Vagina (tissue), 2 donors: ENCODE measurements at places on chromosomes 3 and 15.

GRCh38 chr3:414063-414462 lies 217.5 kb downstream of the CHL1 start:
- DNase-seq, result no peak

DNA sequence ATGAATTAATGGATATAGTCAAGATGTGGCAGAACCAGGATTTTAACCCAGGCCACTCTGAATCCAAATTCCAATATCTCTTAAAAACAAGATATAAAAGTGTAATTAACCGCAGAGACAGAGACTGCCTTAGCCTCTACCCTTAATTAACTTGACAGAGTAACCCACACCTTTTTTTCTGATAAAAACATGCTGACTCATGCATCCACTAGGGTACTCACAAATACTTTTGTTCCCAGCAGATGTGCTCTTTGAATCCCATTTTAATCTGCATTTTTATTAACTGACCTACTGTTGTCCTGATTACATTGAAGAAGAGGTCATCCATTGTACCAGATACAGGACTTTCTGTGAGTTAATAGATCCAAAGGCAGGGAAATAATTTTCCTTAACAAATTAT lies 278.3 kb downstream of the CHL1 start:
- no peak for DNase-seq

- DNase-seq, result no peak
These were observed 9.4 kb downstream of the EIF2A start for GRCh38 chr3:150555859-150556436.

- no peak for DNase-seq
These were observed 32.7 kb downstream of the STARD9 start for GRCh38 chr15:42608110-42608531.

- DNase-seq, result no peak
These were observed 30.1 kb downstream of the DIS3L start for GRCh38 chr15:66323312-66323928.

DNA sequence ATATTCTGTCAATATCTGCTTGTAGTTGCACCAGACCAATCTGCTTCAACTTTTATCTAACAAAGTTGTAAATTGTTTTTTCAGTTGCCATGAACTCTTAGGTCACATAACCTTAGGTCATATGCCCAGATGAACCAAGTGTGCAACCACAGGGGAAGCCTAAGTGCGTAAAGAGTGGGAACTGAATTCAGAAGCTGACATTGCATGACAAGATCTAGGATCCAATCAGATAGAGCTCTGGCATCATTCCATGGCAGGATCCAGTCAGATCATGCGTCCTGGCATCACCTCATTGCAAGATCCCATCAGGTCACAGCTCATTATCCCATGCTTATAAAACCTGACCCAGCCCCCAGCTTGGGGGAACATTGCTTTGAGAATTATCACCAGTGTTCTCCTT lies 18.9 kb upstream of the IFT57 start:
- DNase-seq, result no peak
